ENCODE measurements at places on chromosomes 5 and 9. TPM values are rescaled to one million over a fixed set of nuclear protein-coding genes. Genes with fewer than 3 reads are reported as not detected.
A peak's percentile ranks its signal among the peaks of the same experiment; 100 is the strongest.

The TRMO gene
- 38.8 TPM for total RNA-seq

The FOXD1 gene
- total RNA-seq, result not detected

The PCSK5 gene
- 9.1 TPM for total RNA-seq

The KCNN2 gene
- total RNA-seq, result not detected

The GRXCR2 gene
- total RNA-seq, result not detected

The SPATA31C1 gene
- total RNA-seq, result not detected

The GPR21 gene
- 0.64 TPM for total RNA-seq

The NME5 gene
- not detected for total RNA-seq

GRCh38 chr5:111389390-111390082 is 122.8 kb downstream of the STARD4 start:
- H3K27me3 ChIP-seq, result no peaks in the 10 kb centered on the region
- H3K27ac ChIP-seq, result no peak overlapping the region
- no peak for DNase-seq
- no peak overlapping the region for H3K4me3 ChIP-seq

DNA sequence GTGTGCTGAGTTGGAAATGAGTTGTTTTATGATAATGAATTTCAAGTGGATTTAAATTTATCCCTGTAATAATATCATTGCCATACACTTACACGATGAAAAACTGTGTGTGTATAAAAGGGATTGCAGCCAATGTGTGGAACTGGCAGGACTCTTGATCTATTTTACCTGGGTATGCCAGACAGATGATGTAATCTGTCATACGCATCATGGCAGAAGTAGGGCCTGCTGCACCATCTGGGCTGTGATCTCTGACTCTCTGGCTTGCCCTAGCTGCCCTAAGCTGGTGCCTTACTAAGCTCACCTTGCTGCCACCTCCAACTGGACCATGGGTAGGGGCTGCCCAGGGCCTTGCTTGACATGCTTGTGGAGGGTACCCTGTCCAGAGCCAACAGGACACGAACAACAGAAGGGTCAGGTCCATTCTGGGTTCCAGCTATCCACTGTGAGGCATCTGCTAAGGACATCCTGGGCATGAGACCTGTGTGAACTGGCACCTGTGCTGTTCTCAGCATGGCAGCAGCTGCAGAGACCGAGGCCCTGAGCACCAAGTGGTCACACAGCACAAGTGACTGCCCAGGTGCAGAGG is 184.2 kb downstream of the FSTL4 start:
- H3K27me3 ChIP-seq, result no peaks in the 10 kb centered on the region
- peaks cover 6% of the 10 kb centered on the region for H3K4me1 ChIP-seq
- H3K27ac ChIP-seq, result no peak overlapping the region
- no peaks in the 10 kb centered on the region for H3K36me3 ChIP-seq
- no peak for DNase-seq

DNA sequence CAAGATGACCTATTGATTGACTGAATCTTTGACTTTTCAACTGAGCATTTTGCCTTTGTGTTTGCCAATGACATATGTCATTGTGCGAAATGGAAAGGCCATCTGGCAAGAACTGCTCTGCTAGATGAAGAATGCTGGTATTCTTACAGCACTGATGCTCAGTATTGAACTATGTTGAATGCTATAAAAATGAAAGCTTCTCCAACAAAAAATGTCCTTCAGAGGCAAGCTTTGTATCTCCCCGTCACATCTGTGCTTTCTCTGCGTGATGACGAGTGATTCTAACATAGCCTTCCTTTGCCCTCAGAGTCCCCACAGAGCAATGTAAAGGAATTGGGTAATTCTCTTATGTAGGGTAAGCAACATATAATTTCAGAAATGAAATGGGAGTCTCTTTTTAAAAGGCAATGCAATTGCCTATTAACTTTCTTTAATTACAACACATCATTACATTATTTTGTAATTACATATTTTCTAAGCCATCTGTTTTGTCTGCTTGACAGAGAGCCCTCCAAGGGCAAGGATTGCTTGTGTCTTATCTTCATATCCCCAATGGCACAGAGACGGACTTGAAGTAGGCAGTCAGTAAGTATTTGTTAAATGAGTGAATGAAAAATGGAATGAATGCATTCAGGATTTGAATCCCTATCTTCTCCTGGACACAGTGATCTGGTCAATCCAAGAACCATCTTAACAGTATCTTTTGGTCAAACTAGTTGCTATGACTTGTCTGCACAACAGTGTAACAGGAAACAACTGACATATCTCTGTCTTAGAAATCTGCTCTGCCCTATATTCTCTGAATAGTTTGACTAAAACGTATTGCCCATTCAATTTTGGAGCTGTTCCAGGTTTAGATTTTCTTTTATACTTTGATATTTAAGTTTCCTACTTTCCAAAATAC is 46.1 kb downstream of the ENC1 start:
- H3K36me3 ChIP-seq, result no peaks in the 10 kb centered on the region
- H3K4me3 ChIP-seq, result no peak overlapping the region
- DNase-seq, result no peak
- H3K27me3 ChIP-seq, result peaks cover 10% of the 10 kb centered on the region
- H3K4me1 ChIP-seq, result no peaks in the 10 kb centered on the region

DNA sequence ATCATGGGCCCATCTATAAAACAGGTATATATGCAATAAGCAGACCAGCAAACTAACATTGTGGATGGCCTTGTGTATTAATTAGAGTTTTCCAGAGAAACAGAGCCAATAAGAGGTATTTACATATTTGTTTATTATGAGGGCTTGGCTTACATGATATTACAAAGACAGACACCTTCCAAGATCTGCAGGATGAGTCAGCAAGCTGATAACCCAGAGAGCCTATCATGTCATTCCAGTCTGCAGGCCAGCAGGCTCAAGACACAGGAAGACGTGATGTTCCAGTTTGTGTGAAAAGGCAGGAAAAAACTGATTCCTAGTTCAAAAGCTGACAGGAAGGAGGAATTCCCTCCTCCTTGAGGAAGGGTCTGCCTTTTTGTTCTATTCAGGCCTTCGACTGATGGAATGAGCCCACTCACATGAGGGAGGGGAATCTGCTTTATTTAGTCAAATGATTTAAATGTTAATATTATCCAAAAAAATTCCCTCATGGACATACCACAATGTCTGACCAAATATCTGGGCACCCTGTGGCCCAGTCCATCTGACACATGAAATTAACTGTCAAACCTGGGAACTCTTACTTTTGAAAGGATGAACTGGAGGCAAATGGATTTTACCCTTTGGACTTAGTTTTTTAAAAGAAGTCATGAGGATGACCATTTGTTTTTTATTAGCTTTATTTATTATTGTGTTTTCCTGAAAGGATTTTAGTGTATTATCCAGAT is 161.2 kb upstream of the CHD1 start:
- peaks cover 2% of the 10 kb centered on the region for H3K4me1 ChIP-seq
- H3K36me3 ChIP-seq, result no peaks in the 10 kb centered on the region
- DNase-seq, result no peak
- H3K4me3 ChIP-seq, result no peak overlapping the region
- H3K27ac ChIP-seq, result no peak overlapping the region

DNA sequence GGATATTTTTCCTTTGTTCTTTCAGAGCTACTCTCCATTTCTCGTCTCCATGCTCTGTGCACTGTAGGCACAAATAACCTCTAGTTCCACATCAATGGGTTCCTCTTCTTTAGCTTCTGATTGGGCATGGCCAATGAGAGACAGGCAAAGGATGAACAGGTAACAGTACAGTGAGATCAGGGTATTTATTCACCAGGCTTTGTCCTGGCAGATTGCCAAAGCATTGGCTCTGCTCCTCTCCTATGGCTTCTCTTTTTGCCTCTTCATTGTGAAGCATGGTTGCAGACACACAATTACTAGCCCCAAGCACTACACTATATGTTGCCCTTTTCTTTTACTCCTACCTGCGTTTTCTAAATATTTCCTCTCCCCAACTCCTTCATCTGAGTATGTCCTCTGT is 215.1 kb upstream of the ARRDC3 start:
- no peaks in the 10 kb centered on the region for H3K27me3 ChIP-seq
- DNase-seq, result no peak
- no peak overlapping the region for H3K4me3 ChIP-seq
- H3K27ac ChIP-seq, result no peak overlapping the region

DNA sequence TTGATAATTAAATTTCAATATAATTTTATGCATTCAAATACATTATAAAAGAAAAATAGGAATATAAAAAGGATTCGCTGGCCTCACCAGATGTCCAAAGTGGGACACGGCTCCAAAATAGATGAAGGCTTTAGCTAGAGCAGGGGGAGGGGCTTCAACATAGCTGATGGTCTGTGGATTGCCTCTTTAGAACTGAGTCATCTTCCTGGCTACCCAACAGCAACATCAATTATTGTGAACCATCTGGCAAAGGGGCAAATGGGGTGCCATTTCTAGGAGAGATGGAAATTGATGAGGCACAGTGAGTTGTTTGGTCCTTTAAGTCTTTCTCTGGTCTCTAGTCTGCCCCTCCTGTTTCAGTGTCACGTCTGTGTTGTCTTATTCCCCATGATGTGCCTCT is 44.2 kb upstream of the CD180 start:
- no peaks in the 10 kb centered on the region for H3K36me3 ChIP-seq
- H3K27ac ChIP-seq, result no peak overlapping the region
- DNase-seq, result no peak
- no peaks in the 10 kb centered on the region for H3K27me3 ChIP-seq

DNA sequence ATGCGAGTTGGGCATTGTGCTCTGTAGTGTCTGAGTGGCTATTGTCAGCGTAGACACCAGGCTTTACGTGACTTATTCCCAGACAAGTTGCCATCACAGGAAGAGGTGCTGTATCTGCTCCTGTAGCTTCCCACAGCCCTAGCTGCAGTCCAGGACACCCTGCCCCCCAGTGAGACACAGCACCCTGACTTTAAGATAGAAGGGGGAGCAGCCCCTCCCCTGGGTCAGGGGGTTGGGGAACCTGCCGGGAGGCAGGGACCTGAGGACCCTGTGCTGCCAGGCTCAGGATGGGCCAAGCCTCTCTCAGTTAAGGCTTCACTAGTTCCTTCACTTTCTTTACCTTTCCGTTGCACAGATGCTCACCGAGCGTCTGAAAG is 75.4 kb downstream of the NEK6 start:
- H3K4me3 ChIP-seq, result no peak overlapping the region
- DNase-seq, result no peak
- H3K27ac ChIP-seq, result no peak overlapping the region
- no peaks in the 10 kb centered on the region for H3K27me3 ChIP-seq

DNA sequence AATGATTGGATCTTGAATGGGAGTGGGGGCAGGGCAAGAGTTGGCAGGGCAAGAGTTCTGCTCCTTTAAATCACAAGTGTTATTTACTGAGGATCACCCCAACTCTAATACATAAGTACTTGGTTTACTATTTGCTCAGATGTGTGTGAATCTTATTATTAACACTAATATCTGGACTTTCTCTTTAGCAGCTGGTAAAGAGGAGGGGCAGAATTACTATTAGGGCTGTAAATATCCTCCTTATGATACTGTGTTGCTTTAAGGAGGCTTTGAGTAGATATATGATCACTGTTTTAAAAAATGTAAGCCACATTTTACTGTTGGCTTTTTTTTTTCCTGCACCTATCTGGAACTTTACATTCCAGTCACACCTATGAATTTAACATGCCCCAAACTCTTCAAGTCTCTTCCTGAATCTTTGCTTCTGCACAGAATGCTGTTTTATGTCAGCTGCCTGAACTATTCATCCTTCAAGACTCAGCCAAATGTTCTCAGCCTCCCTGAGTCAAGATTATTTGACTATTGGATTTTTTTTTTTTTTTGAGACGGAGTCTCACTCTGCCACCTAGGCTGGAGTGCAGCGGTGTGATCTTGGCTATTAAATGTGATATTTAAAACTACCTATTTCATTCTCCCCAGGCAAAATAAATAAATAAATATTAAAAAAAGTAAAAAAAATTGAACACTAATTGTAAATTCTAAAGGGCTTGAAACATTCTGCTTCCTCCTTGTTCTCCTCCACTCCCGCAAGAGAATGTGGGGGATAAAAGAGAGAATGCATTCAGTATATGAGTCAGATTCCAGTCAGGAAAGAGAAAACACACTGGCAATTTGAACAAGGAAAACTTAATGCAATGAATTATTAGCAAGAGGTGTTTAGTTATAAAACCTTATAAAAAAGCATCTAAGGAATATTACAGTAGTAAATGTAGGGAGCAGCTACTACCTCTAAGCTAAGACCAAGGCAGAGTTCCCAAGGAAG is 99.3 kb downstream of the FOCAD start:
- no peaks in the 10 kb centered on the region for H3K4me1 ChIP-seq
- no peaks in the 10 kb centered on the region for H3K36me3 ChIP-seq
- no peak overlapping the region for H3K27ac ChIP-seq
- H3K4me3 ChIP-seq, result no peak overlapping the region

GRCh38 chr9:109907810-109908458 is 127.9 kb downstream of the PALM2AKAP2 start:
- H3K4me1 ChIP-seq, result no peaks in the 10 kb centered on the region
- H3K4me3 ChIP-seq, result no peak overlapping the region
- no peaks in the 10 kb centered on the region for H3K27me3 ChIP-seq
- DNase-seq, result no peak
- no peak overlapping the region for H3K27ac ChIP-seq
- H3K36me3 ChIP-seq, result no peaks in the 10 kb centered on the region

DNA sequence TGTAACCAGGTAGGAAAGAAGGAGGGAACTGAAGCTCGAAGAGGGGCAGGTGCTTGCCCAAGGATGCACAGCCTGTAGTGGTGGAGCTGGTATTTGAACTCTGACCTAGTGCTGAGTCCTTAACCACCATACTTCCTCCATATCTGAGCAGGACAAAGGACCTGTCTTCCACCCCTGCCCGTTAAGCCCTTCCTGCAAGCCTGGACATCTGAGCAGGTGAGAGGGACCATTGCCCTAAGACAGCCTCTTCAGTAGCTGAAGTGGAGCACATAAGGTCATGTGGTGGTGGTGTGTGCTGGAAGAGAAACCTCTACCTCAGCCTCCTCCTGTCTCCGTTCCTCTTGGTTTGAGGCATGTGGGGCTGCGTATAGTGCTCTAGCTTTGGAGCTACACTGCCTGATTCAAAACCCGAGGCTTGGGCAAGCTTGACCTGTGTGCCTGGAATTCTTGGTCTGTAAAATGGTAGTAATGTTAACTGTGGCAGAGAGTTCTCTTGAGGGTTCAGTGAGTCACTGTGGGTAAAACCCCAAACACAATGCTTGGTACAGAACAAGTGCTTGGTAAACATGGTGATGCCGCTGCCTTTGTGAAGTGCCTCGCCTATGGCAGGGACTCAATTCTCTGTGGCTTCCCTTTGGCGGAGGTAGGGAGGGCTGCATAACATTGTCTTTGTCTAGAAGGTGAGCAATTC is 7.4 kb downstream of the GALNT10 start:
- H3K4me3 ChIP-seq, result no peak overlapping the region
- no peaks in the 10 kb centered on the region for H3K36me3 ChIP-seq
- DNase-seq, result peak; percentile 51
- no peaks in the 10 kb centered on the region for H3K27me3 ChIP-seq
- peak overlapping the region; percentile 61 for H3K27ac ChIP-seq

DNA sequence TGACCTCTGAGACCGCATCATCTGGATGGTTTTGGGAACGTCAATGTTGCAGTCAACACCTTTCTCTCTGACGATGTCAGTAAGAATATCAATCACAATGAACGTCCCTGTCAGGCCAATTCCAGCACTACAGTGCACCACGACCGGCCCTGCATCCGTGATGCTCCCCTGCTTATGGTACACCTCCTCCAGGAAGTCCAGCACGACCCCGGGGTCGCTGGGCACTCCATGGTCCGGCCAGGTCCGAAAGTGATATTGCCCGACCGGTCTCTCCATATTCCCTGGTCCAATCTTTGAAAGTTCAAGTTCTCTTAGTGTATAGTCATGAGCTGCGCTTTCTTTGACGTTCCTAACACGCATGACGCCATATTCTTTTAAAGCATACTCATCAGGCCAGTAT is 203.6 kb upstream of the PRDM9 start:
- no peaks in the 10 kb centered on the region for H3K36me3 ChIP-seq
- no peak overlapping the region for H3K27ac ChIP-seq
- DNase-seq, result no peak
- H3K4me1 ChIP-seq, result no peaks in the 10 kb centered on the region
- no peaks in the 10 kb centered on the region for H3K27me3 ChIP-seq

Data from T-cell (primary cell).